ENCODE measurements at places on chromosomes 12 and 14. TPM values are rescaled to one million over a fixed set of nuclear protein-coding genes. Genes with fewer than 3 reads are reported as not detected.
A peak's percentile ranks its signal among the peaks of the same experiment; 100 is the strongest.

Gene TTC6
- total RNA-seq, result 0.11 TPM

GRCh38 chr14:73236157-73236556 is 1.1 kb upstream of the PAPLN start:
- no peaks in the 10 kb centered on the region for H3K36me3 ChIP-seq
- H3K4me3 ChIP-seq, result peak overlapping the region; percentile 75
- no peak for DNase-seq
- peaks cover 49% of the 10 kb centered on the region for H3K27me3 ChIP-seq
- H3K27ac ChIP-seq, result peak overlapping the region; percentile 12

DNA sequence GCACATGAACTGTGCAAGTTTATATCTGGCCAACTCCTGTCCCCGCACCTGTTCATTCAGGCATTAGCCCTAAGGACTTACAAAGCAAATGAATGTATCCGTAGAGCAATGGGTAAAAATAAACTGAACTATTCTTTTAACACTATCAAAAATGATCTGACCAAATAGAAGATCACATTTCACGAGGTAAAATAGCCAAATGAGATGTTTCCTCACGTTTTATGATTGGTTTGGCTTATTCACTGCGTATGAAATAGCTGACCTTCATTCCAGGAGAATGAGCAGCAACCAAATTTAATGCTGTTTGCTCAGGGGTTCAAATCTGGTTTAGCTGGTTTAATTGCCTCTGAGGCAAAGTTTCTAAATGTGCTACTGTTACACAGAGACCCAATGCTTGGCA is 216.0 kb upstream of the EEA1 start:
- no peaks in the 10 kb centered on the region for H3K4me1 ChIP-seq
- no peaks in the 10 kb centered on the region for H3K36me3 ChIP-seq
- no peak for DNase-seq
- no peaks in the 10 kb centered on the region for H3K27me3 ChIP-seq

DNA sequence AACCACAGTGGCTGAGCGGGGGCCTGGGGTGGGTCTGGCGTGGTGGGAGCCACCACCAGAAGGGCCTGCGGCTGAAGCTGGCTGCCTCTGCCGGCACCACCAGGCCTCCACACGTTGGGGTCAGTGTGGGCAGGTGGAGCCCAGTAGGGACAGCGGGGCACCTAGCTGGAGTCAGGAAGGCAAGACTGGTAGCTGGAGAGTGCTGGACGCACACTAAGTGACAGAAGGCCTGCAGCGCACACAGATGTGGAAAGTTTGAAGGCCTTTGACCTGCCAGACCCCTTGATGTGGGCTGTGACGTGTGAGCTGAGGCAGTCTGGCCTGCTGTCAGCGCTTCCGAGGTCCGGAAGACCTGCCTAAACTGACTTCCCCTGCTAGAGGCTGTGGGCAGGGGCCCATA is 26.3 kb downstream of the RIN3 start:
- H3K4me1 ChIP-seq, result peaks cover 6% of the 10 kb centered on the region
- H3K27ac ChIP-seq, result no peak overlapping the region
- DNase-seq, result no peak
- H3K27me3 ChIP-seq, result no peaks in the 10 kb centered on the region
- H3K4me3 ChIP-seq, result no peak overlapping the region

GRCh38 chr14:89219051-89219450 is 198.0 kb downstream of the FOXN3 start:
- H3K4me1 ChIP-seq, result peaks cover 34% of the 10 kb centered on the region
- H3K27me3 ChIP-seq, result no peaks in the 10 kb centered on the region
- H3K27ac ChIP-seq, result no peak overlapping the region
- no peak overlapping the region for H3K4me3 ChIP-seq

DNA sequence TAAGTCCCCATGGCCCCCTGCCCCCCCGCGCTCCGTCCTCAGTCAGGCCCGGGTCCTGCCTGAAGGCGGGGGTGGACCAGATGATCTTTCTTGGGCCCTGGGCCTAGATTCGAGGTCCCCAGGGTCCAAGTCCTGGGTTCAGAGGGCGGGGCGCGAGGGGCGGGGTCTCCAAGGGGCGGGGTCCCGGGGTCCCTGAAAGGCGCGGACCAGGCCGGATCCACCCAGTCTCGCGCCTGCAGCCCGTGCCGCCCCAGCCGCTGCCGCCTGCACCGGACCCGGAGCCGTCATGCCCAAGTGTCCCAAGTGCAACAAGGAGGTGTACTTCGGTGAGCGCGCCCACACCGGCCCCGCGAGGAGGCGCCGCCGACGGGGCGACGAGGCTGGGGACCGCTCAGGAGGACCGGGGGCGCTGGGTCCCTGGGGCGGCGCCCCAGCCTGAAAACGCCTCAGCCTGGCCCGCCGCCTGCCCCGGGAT is 325 bp downstream of the CRIP1 start:
- peaks cover 67% of the 10 kb centered on the region for H3K27me3 ChIP-seq
- no peak overlapping the region for H3K27ac ChIP-seq
- peaks cover 9% of the 10 kb centered on the region for H3K4me1 ChIP-seq
- no peaks in the 10 kb centered on the region for H3K36me3 ChIP-seq

DNA sequence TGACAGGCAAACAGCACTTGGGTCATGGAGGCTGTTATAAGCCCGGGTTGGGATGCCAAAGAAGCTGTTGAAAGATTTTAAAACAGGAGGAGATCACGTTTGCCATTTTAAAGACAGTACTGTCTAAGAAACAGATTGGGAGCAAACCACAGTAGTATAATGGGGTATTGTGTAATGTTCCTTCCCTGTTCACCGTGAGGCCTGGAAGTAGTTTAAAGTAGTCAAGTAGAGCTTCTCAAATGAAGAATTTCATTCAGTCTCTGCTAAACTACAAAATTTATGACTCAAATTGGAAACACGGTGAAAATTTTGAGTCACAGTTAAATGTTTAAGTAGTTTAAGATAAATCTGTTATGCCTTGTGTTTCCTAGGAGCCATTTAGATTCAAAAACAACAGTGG is 35.8 kb downstream of the ATP2A2 start:
- no peaks in the 10 kb centered on the region for H3K27me3 ChIP-seq
- H3K4me3 ChIP-seq, result no peak overlapping the region
- H3K4me1 ChIP-seq, result no peaks in the 10 kb centered on the region
- H3K27ac ChIP-seq, result no peak overlapping the region
- H3K36me3 ChIP-seq, result peaks cover 28% of the 10 kb centered on the region

Gene E2F7
- 19.8 TPM for total RNA-seq

DNA sequence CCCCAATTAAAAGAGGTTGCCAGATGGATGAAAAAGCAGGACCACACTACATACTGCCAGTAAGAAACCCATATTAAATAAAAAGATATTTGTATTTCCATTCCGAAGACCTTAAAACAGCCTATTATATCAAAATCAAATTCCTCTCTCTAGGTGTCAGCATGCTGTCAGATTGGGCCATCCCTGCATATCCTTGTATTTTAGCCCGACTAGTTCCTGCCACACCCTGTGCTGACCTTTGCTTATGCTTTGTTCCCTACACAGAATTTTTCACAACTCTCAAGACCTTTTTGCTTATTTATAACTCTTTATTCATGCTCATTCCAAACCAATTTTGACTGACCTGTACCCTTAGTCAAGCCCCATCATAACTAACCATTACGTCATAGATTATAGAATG is 12.8 kb downstream of the GSKIP start:
- DNase-seq, result no peak
- H3K27me3 ChIP-seq, result no peaks in the 10 kb centered on the region
- no peak overlapping the region for H3K4me3 ChIP-seq
- H3K27ac ChIP-seq, result no peak overlapping the region

GRCh38 chr12:123250471-123251383 is 17.5 kb downstream of the MTRFR start:
- peak overlapping the region; percentile 74 for H3K27ac ChIP-seq
- DNase-seq, result peak; percentile 31
- H3K4me1 ChIP-seq, result peaks cover 14% of the 10 kb centered on the region
- H3K27me3 ChIP-seq, result no peaks in the 10 kb centered on the region
- no peak overlapping the region for H3K4me3 ChIP-seq
- peaks cover 61% of the 10 kb centered on the region for H3K36me3 ChIP-seq

- H3K4me1 ChIP-seq, result peaks cover 11% of the 10 kb centered on the region
- H3K4me3 ChIP-seq, result no peak overlapping the region
- no peak for DNase-seq
- no peak overlapping the region for H3K27ac ChIP-seq
- no peaks in the 10 kb centered on the region for H3K27me3 ChIP-seq
Measured at GRCh38 chr14:64737391-64738280, 33.4 kb downstream of the PLEKHG3 start.

- H3K4me3 ChIP-seq, result no peak overlapping the region
- peaks cover 8% of the 10 kb centered on the region for H3K4me1 ChIP-seq
- peaks cover 29% of the 10 kb centered on the region for H3K27me3 ChIP-seq
- H3K27ac ChIP-seq, result no peak overlapping the region
- peaks cover 47% of the 10 kb centered on the region for H3K36me3 ChIP-seq
- no peak for DNase-seq
Measured at GRCh38 chr12:130226771-130227170, 64.5 kb downstream of the FZD10 start.

- peaks cover 77% of the 10 kb centered on the region for H3K4me1 ChIP-seq
- no peak overlapping the region for H3K27ac ChIP-seq
- no peaks in the 10 kb centered on the region for H3K27me3 ChIP-seq
- no peak overlapping the region for H3K4me3 ChIP-seq
- no peak for DNase-seq
- peaks cover 24% of the 10 kb centered on the region for H3K36me3 ChIP-seq
Measured at GRCh38 chr14:89276424-89276975, 140.5 kb downstream of the FOXN3 start.

Gene KRT78
- not detected for total RNA-seq

Gene NPFF
- 0.57 TPM for total RNA-seq

Gene KRT82
- total RNA-seq, result not detected

DNA sequence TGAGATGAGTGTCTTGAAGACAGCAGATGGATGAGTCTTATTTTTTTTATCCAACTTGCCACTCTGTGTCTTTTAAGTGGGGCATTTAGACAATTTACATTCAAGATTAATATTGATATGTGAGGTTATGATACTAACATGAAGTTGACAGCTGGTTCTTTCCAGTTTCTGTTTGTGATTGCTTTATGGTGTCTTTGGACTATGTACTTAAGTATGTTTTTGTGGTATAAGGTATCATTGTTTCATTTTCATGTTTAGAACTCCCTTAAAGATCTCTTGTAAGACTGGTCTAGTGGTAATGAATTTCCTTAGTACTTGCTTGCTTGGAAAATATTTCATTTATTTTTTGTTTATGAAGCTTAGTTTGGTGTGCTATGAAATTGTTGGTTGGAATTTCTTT is 550.3 kb upstream of the NOVA1 start:
- H3K4me3 ChIP-seq, result no peak overlapping the region
- DNase-seq, result no peak
- no peaks in the 10 kb centered on the region for H3K4me1 ChIP-seq

Gene RAB15
- total RNA-seq, result 38.6 TPM

GRCh38 chr12:94481734-94482133 is 22.1 kb upstream of the CEP83 start:
- no peak for DNase-seq
- no peaks in the 10 kb centered on the region for H3K36me3 ChIP-seq
- no peak overlapping the region for H3K4me3 ChIP-seq
- H3K27ac ChIP-seq, result no peak overlapping the region

GRCh38 chr12:89305373-89305772 is 46.9 kb downstream of the DUSP6 start:
- H3K36me3 ChIP-seq, result no peaks in the 10 kb centered on the region
- no peak for DNase-seq
- H3K27ac ChIP-seq, result no peak overlapping the region
- no peak overlapping the region for H3K4me3 ChIP-seq
- peaks cover 21% of the 10 kb centered on the region for H3K4me1 ChIP-seq

- peaks cover 42% of the 10 kb centered on the region for H3K27me3 ChIP-seq
- DNase-seq, result peak; percentile 45
- no peaks in the 10 kb centered on the region for H3K36me3 ChIP-seq
- peak overlapping the region; percentile 94 for H3K4me3 ChIP-seq
Measured at GRCh38 chr12:24562771-24563431, 386.0 kb downstream of the BCAT1 start.

GRCh38 chr12:84702001-84702400 is 210.6 kb downstream of the SLC6A15 start:
- H3K27ac ChIP-seq, result no peak overlapping the region
- H3K4me3 ChIP-seq, result no peak overlapping the region
- DNase-seq, result no peak
- H3K27me3 ChIP-seq, result no peaks in the 10 kb centered on the region

Gene OR4K13
- total RNA-seq, result not detected

- no peak overlapping the region for H3K27ac ChIP-seq
- H3K4me3 ChIP-seq, result no peak overlapping the region
- H3K4me1 ChIP-seq, result peaks cover 5% of the 10 kb centered on the region
- H3K36me3 ChIP-seq, result no peaks in the 10 kb centered on the region
- no peak for DNase-seq
Measured at GRCh38 chr12:66047411-66048021, 83.0 kb downstream of the LLPH start.

- H3K36me3 ChIP-seq, result no peaks in the 10 kb centered on the region
- no peaks in the 10 kb centered on the region for H3K27me3 ChIP-seq
- no peak for DNase-seq
- no peak overlapping the region for H3K27ac ChIP-seq
- H3K4me3 ChIP-seq, result no peak overlapping the region
Measured at GRCh38 chr14:51897791-51898355, 37.5 kb downstream of the GNG2 start.

- no peak within 1 kb of the TSS for H3K27ac ChIP-seq
- H3K27me3 ChIP-seq, result peaks cover 49% of the 10 kb centered on the region
- H3K36me3 ChIP-seq, result peaks cover 20% of the 10 kb centered on the region
- DNase-seq, result peak; percentile 71
- H3K4me3 ChIP-seq, result peak within 1 kb of the TSS; percentile 73
Measured at GRCh38 chr12:130162267-130162666, at the start of gene FZD10. Gene FZD10, plus strand, starts transcription at chr12:130162464. Its CDS starts 479 bp downstream, at chr12:130162943.

Gene STXBP6
- 3.5 TPM for total RNA-seq

DNA sequence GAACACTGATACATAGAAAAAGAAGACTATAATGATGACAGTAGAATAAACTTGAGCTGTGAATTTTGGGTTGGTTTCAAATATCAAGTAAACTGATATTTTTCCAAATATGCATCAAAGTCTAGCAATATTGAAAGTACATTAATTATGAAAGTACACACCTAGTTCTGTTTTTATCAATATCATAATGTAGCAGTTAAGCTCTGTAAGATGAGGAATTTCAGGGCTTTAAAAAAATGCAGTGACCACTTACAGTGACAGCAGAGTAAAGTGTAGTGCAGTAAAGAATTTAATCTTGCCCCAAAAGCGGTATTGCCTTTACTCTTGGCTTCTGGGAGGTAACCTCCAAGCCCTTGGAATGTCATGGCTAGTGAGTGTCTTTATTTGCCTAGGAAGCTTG is 102.9 kb upstream of the ABCD2 start:
- DNase-seq, result no peak
- peaks cover 7% of the 10 kb centered on the region for H3K4me1 ChIP-seq
- H3K36me3 ChIP-seq, result no peaks in the 10 kb centered on the region
- no peak overlapping the region for H3K4me3 ChIP-seq
- no peaks in the 10 kb centered on the region for H3K27me3 ChIP-seq
- H3K27ac ChIP-seq, result no peak overlapping the region

Gene ZC2HC1C
- total RNA-seq, result 1.3 TPM

GRCh38 chr14:95511687-95512086 is 4.8 kb downstream of the SYNE3 start:
- no peak overlapping the region for H3K4me3 ChIP-seq
- H3K27me3 ChIP-seq, result peaks cover 13% of the 10 kb centered on the region
- peaks cover 10% of the 10 kb centered on the region for H3K4me1 ChIP-seq
- no peak for DNase-seq
- no peak overlapping the region for H3K27ac ChIP-seq

Measured in WTC11 (cell line).